Left ventricle myocardium superior (tissue), 1 donor: ENCODE measurements at places on chromosomes 6 and 20.
A peak's percentile ranks its signal among the peaks of the same experiment; 100 is the strongest.

GRCh38 chr20:6473197-6473596 lies 294.3 kb upstream of the BMP2 start:
- no peak for DNase-seq

DNA sequence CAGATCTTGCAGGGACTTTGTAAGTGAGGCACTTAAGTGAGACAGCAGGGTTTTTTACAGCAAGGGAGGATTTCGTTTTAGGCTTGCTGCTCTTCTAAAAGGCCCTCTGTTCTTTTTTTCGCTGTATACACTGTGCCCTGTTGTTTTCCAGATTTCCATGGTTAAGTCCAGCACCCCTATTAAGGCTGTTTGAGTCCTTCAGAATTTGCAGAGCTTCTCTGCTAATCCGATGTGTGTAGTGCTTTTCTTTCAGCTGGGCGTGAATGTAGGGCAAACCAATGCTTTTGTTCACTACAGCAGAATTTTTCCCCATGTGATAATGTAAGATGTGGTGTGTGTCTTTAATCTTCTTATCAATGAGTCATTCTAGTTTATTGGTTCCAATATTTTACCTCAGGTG lies 200.5 kb upstream of the RREB1 start:
- no peak for DNase-seq

- no peak for DNase-seq
Observed at GRCh38 chr6:43517505-43518357, 842 bp downstream of the POLR1C start.

- no peak for DNase-seq
Observed at GRCh38 chr6:736657-737446, 43.9 kb upstream of the EXOC2 start.

DNA sequence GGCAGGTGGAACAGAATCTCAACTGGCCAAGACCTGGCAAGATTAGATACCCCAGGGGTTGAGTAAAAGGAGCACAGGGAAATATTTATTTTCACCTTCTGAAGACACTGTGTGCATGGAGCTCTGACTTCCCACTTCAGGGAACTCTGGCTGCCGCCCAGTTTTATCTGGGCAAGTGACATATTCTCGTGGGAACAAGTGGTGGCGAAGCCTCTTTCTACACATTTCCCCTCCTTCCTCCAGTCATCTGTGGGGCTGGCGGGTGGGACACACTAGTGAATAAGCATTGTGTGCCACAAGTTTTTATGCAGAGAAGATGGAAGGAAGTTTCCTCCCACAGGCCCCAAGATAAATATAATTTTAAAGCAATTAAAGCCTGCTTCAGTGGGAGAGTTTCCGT lies 23.6 kb downstream of the NSFL1C start:
- DNase-seq = no peak

- DNase-seq = peak; percentile 60
Observed at GRCh38 chr6:163963205-163964120, 548.9 kb downstream of the QKI start.
